Stimulated activated CD4-positive, alpha-beta T cell treated with anti-CD3 and anti-CD28 coated beads, Interleukin-1b, Interleukin-23, amount 100 ng/mL, for 48 hours (primary cell): ENCODE measurements at places on chromosomes 11 and 22.

GRCh38 chr11:128658502-128658901 is 35.4 kb upstream of the FLI1 start:
- DNase-seq = no peak

DNA sequence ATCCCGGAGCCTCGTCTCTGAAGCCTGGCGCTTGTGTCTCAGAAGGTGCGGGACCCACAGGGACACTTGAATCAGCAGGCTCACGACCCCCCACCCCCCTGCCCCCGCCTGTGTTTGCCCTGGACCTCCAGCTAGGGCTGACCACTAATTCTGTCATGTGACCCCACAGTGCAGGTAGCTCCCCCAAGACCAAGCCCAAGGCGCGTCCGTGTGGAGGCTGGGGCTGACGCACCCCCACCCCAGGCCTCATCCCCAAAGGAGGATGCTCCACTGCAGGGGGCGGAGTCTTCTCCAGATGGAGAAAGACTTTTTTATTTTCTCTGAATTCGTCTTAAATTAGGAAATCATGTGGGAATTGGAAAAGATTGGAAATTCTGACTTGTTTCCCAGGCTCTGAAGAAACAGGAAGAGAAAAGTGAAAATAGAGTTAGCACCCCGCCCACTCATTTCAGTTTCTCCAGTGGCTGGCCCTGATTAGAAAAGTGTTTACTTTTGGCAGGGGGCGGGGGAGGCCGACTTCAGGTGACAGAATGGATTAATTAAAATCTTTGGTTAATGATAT is 1.0 kb upstream of the RELA start:
- peak; percentile 56 for DNase-seq

GRCh38 chr11:83255366-83255765 is 30.8 kb downstream of the CCDC90B start:
- no peak for DNase-seq

GRCh38 chr11:128294671-128295050 is 292.7 kb downstream of the ETS1 start:
- DNase-seq = no peak

DNA sequence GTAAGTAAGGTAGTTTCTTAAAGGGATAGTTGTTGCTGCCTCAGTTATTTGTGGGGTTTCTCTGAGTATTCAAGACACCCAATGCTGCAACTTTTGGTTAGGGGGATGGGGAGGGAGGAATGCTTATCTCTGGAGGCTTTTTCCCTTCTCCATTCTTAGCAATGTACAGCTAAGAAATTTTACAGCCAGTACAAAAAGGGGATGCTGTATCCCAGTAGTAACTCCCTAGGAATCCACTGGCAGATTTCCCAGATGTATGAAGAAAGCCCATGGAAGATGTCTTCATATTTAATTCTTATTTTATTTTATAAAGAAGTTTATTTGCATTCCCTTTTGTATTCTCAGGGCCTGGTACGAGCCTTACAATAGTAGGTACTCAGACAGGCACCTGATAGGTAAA is 154.8 kb downstream of the ENTHD1 start:
- DNase-seq = no peak

DNA sequence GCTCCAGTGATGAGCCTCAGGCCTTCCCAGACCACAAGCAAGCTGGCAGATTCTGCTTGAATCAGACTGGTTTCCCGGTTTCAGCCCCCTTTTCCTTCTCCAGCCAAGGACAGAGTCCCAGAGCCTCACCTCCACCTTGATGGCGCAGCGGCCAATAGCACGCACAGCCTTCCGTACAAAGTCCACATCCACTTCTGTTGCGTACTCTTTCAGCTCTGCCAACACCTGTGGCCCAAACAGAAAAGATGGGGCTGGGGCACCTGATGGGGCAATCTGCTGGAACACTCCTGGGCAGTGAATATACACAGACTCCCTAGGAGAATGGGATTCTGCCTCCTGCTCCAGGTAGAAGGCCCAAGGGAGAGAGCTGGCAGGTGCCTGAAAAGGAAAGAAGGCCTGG is 35.5 kb upstream of the RASL10A start:
- no peak for DNase-seq

DNA sequence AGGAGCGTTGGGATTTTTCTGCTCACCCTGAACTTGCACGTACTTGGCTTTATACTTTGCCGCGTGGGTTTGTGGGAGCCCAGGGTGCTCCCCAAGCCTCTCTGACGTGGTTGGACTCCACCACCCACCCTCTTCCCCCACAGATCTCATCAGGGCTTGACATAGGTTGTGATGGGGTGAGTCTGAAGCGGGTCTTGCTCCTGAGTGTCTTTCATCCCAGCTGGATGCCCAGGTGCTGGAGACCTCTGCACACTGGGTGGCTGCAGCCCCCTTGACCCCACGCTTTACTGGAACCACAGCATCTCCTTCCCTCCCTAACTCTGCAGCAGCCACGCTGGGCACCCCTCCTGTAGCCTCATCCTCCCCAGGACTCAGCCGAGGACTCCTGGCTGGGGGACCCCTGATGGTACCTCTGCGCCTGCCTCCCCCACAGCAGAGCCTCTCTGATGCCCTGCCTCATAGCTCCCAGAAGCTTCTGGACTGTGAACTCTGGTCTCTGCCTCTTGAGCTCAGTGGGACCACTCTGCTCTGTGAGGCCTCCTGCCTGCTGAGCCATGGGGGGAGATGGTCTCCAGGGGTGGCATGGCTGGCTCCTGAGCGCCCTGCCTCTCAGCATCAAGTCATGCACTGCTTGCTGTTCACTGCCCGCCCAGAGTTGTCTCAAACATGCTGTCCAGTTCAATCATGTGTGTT is 45.2 kb downstream of the MYEOV start:
- no peak for DNase-seq

DNA sequence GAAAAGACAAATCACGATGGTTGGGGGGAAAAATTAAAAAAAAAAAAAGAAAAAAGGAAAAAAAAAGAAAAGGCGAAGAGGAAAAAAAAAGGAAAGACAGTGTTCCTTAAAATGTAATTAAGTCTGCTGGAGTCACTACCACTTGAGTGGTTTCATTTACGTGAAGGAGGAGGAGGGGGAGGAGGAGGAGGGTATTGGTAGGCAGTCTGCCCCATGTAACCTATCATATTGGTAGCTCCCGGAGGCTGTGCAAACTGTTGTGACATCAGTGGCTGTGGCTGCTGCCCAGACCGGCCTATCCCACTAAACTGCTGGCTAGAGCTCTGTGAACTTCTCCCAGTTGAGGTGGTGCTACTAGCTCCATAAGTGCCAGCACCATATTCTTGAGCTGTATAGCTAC is 17.9 kb downstream of the KDELR3 start:
- no peak for DNase-seq

GRCh38 chr11:22151649-22152197 is 41.2 kb upstream of the ANO5 start:
- DNase-seq = no peak

- no peak for DNase-seq
Observed at GRCh38 chr22:17930455-17931313, 93.7 kb downstream of the MICAL3 start.

- DNase-seq = no peak
Observed at GRCh38 chr11:117583063-117583801, 213.8 kb downstream of the DSCAML1 start.
